ENCODE measurements at places on chromosomes 3 and 15. TPM values are rescaled to one million over a fixed set of nuclear protein-coding genes. Genes with fewer than 3 reads are reported as not detected.

ALDH1A2 gene
- total RNA-seq: 5.6 TPM

SLC2A2 gene
- not detected for total RNA-seq

FRMD5 gene
- total RNA-seq: 11.7 TPM

SPATA12 gene
- total RNA-seq: 0.18 TPM

CCDC39 gene
- not detected for total RNA-seq

SLC4A7 gene
- 96.3 TPM for total RNA-seq

GOLGB1 gene
- total RNA-seq: 46.2 TPM

PXK gene
- total RNA-seq: 8.8 TPM

CCNDBP1 gene
- total RNA-seq: 53.8 TPM

NLGN1 gene
- 32.2 TPM for total RNA-seq

TMEM108 gene
- 0.38 TPM for total RNA-seq

PLA2G4D gene
- not detected for total RNA-seq

GOLGA8G gene
- not detected for total RNA-seq

C3orf38 gene
- total RNA-seq: 22.5 TPM

GABRR3 gene
- total RNA-seq: not detected

PIGBOS1 gene
- total RNA-seq: 5.9 TPM

GATA2 gene
- total RNA-seq: 12.4 TPM

FBLN2 gene
- 1.5 TPM for total RNA-seq

NR2E3 gene
- total RNA-seq: 0.09 TPM

RHOV gene
- under 0.01 TPM for total RNA-seq

MME gene
- 6.2 TPM for total RNA-seq

TNFAIP8L3 gene
- 29.9 TPM for total RNA-seq

CLRN1 gene
- total RNA-seq: not detected

EFHB gene
- 0.27 TPM for total RNA-seq

IMPG2 gene
- total RNA-seq: 0.54 TPM

CPLX3 gene
- not detected for total RNA-seq

CIP2A gene
- 13.0 TPM for total RNA-seq

RPUSD3 gene
- 20.5 TPM for total RNA-seq

TNFSF10 gene
- 36.7 TPM for total RNA-seq

PODXL2 gene
- total RNA-seq: 5.9 TPM

SH2D7 gene
- not detected for total RNA-seq

GOLGA8T gene
- not detected for total RNA-seq

ECE2 gene
- not detected for total RNA-seq

UBA7 gene
- 14.2 TPM for total RNA-seq

CPNE9 gene
- not detected for total RNA-seq

IQCH gene
- 1.2 TPM for total RNA-seq

SLC6A11 gene
- total RNA-seq: not detected

ISLR gene
- total RNA-seq: not detected

MAGEL2 gene
- total RNA-seq: not detected

RASGRF1 gene
- not detected for total RNA-seq

FOXB1 gene
- not detected for total RNA-seq

SERPINI1 gene
- 0.38 TPM for total RNA-seq

FBXL22 gene
- under 0.01 TPM for total RNA-seq

DENND4A gene
- 17.9 TPM for total RNA-seq

GOLGA8N gene
- 3.2 TPM for total RNA-seq

GOLGA8J gene
- not detected for total RNA-seq

GPR176 gene
- 57.8 TPM for total RNA-seq

ULK4 gene
- total RNA-seq: 7.6 TPM

GP9 gene
- total RNA-seq: not detected

MAN2A2 gene
- total RNA-seq: 27.6 TPM

DUOX2 gene
- not detected for total RNA-seq

All from endothelial cell of coronary artery (primary cell).